ENCODE measurements at places on chromosomes 7 and 10. TPM values are rescaled to one million over a fixed set of nuclear protein-coding genes. Genes with fewer than 3 reads are reported as not detected.

- DNase-seq = no peak
These were observed 556.8 kb upstream of the GALNT17 start for GRCh38 chr7:70574970-70575799.

- no peak for DNase-seq
These were observed 80.2 kb downstream of the ZEB1 start for GRCh38 chr10:31399171-31399570.

The MBL2 gene
- total RNA-seq = not detected

- no peak for DNase-seq
These were observed 400.5 kb downstream of the IPMK start for GRCh38 chr10:57867241-57867640.

The SHTN1 gene
- 39.2 TPM for total RNA-seq

DNA sequence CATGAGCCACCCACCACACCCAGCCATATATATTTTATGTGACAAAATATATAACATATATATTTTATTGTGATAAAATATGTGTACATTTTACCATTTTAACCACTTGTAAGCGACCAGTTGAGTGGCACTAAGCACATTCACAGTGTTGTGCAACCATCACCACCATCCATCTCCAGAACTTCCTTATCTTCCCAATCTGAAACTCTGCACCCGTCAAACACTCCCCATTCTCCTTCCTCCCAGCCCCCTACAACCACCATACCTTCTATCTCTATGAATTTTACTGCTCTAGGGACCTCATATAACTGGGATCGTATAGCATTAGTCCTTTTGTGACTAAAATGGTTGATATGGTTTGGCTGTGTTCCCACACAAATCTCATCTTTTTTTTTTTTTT, 20.8 kb upstream of the CYTH3 start:
- no peak for DNase-seq
